ENCODE measurements at places on chromosomes 4 and X.

GRCh38 chr4:138202686-138203085, 39.5 kb downstream of the SLC7A11 start:
- DNase-seq, result no peak

GRCh38 chr4:168569066-168569930, 72.4 kb downstream of the PALLD start:
- no peak for DNase-seq

DNA sequence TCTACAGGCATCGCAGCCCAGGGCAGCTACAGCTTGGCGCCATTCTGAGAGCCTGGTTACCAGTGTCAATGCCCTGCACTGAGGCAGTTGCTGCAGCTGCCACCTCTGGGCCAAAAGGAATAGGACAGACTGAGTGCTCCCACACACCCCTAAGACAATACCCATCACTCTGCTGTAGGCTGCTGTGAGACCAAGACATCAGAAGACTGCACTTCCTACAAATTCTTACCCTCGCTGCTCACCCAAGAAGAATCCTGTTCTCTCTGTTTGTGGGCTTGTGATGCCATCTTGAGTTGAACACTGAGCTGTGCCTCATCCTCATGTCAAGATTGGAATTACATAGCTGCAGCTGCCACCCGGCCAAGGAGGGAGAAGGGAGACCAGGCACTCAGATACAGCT, 1847.0 kb upstream of the PCDH10 start:
- no peak for DNase-seq

GRCh38 chr4:60223208-60223923, 976.8 kb upstream of the ADGRL3 start:
- no peak for DNase-seq

DNA sequence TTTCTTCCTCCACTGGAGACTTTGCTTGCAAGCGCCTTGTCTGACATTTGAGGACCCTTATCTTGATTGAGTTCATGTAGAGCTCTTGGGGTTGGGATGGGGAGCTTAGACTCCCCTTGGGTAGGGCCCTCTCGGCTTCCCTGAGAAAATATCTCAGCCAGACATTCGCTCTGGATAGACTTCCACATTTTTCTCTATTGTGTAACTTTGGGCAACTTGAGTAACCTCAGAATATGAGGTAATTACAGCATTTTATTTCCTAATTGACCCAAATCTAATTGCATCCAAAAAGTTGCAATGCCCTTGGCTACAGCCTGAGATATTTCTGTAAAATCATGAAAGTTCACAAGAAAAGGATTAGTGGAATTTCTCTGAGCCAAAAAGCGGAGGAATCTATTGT, 102.8 kb upstream of the MXRA5 start:
- DNase-seq, result no peak
